ENCODE measurements at places on chromosomes 3 and 15.

DNA sequence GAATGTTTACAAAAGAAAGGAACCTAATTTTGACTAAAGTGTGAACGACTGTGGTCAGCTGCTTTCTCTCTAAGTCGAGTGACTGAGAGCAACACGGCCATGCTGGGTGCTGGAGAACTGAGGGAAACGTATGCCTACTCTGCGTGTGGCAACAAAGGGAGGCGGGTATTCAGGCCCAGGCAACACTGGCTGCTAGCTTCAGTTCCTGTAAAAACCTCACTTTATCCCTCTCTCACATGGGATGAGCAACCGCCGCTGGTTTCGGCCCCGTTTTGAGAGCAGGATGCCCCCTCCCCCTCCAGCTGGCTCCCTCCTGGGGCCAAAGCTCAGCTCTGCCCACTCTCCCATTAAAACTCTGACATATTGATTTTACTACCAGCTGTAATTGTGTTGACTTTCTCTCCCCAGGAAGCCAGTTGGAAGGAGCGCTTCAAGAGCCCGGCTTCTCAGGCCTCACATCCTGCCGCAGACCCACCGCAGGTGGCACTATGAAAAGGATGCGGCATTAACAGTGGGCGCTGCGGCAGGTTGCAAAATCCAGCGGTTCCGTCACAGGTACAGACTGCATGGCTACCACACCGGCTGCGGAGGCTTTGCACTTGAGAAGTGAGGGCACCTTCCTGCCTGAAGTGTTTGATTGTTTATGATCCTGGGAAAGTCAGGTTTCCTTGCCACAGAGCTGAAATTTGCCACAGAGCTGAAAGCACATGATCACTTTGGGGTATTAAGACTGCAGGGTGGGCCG, 12.7 kb downstream of the PLXND1 start:
- peak; percentile 81 for DNase-seq

- DNase-seq = no peak
These were observed 145.0 kb upstream of the GAP43 start for GRCh38 chr3:115478359-115478758.

GRCh38 chr15:75136118-75136517, 65.6 kb upstream of the C15orf39 start:
- no peak for DNase-seq

- peak; percentile 70 for DNase-seq
These were observed 21.3 kb upstream of the SEC62 start for GRCh38 chr3:169945313-169945712.

- no peak for DNase-seq
These were observed 775.0 kb downstream of the DIPK2A start for GRCh38 chr3:144746631-144747030.

- DNase-seq = no peak
These were observed 3.0 kb downstream of the TEX264 start for GRCh38 chr3:51673802-51674654.

- peak; percentile 58 for DNase-seq
These were observed 12.0 kb downstream of the MRPL46 start for GRCh38 chr15:88454867-88455810.

- no peak for DNase-seq
These were observed 22.4 kb downstream of the ISG20 start for GRCh38 chr15:88661041-88661700.

- DNase-seq = no peak
These were observed 40.0 kb downstream of the SLC28A2 start for GRCh38 chr15:45291822-45292582.

DNA sequence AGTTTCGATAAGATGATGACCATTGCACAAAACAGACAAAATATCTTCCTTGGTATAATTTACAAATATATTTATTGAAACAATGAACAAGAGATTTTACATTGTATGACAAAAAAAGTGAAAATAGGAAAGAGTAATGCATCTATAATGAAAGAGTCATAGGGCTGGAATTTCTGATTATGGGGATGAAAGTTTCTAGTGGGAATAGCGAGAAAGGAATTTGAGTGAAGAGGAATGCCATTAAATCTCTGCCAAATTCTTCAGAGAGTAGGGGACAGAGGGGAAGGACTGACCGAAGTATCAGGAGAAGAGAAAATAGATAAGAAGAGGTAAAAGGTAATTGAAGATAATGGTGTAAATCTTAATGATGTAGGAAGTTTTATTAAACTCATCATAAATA, 125.4 kb downstream of the VGLL3 start:
- no peak for DNase-seq

GRCh38 chr3:194718079-194718478, 32.4 kb downstream of the FAM43A start:
- no peak for DNase-seq

GRCh38 chr3:111236836-111237713, 165.5 kb downstream of the NECTIN3 start:
- DNase-seq = no peak

- no peak for DNase-seq
These were observed 96.7 kb upstream of the PLXNA1 start for GRCh38 chr3:126886217-126886616.

GRCh38 chr3:18510947-18511346, 85.8 kb upstream of the SATB1 start:
- no peak for DNase-seq

- DNase-seq = peak; percentile 27
These were observed 17.8 kb upstream of the MAP4 start for GRCh38 chr3:48034000-48034516.

DNA sequence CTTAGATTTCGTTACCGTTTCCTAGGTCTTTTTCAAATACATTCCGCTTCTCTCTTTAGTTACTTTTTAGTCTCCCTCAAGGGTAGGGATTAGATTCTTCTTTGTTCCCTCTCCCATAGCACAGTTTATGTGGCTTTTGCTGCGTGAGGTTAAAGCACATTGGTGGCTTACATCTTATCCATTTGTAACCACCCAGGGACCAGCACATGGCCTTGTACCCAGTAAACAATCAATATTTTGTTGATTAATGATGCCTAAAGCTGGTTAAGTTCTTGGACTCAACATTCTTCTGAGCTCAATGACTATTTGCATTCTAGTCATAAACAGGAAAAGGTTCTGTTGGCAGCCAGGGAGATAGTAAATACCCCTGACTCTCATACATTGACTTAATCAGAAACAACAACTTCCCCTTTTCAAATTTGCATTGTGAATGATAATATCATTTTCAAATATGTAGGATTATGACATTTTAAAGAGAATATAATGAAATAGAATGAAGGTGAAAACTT, 60.2 kb downstream of the CACNA1D start:
- no peak for DNase-seq

- DNase-seq = no peak
These were observed 13.2 kb downstream of the ABTB1 start for GRCh38 chr3:127685708-127686511.

- DNase-seq = no peak
These were observed 1.1 kb downstream of the HDGFL3 start for GRCh38 chr15:83206526-83207008.

DNA sequence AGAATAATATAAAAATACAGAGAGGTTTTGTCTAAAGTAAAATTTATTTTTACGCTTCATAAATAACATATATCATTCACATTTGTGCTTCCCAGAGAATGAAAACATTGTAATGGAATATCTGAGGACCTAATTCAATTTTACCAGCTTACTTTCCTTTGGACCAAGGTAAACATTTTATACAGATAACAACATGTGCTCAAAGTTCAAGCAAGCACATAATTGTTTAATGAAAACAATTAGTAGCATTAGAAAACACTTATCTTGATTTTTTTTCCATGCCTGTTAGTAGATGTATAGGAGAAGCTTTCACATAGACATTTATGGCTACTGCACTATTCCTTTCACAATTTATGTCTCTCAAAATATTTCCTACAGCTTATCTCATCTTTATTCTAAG, 400.0 kb downstream of the ZIC1 start:
- no peak for DNase-seq

- no peak for DNase-seq
These were observed 295.6 kb downstream of the ZBBX start for GRCh38 chr3:167084545-167084944.

DNA sequence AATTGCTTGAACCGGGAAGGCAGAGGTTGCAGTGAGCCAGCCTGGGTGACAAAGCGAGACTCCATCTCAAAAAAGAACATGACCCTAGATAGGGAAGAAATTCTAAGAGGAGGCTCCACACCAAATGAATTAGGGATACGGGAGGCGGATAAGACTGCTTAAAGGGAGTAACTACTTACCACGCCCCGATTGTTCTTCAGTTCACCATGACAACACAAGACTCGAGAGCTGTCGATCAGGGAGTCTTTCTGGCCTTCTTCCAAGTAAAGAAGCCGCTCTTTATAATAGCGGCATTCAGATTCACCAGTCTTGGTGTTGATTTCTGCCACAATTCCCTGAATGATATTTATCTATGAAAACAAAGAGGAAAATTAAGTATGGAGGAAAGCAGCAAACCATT, 53.9 kb upstream of the TASOR start:
- DNase-seq = no peak

GRCh38 chr3:149243540-149243939, 21.9 kb upstream of the CP start:
- DNase-seq = no peak

DNA sequence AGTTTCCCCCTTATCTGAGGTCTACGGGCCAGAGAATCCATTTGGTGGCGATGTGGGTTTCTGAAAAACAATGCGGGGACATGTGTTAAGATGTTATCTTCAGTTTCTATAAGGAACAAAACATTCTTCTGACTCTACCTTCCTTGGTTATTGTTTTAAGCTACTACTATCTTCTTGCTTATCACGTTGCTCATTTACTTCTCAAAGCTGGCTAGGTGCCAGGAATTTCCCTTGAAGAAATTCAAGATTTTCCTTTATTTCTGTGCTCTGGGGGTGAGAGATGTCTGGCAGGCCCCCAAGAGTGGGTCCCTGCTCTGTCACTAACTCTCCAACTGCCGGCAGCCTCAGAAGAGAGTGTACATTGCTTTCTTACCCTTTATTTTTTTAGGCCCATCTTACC, 119.8 kb downstream of the RYR3 start:
- DNase-seq = no peak

- no peak for DNase-seq
These were observed 469.6 kb downstream of the SI start for GRCh38 chr3:164608554-164609276.

DNA sequence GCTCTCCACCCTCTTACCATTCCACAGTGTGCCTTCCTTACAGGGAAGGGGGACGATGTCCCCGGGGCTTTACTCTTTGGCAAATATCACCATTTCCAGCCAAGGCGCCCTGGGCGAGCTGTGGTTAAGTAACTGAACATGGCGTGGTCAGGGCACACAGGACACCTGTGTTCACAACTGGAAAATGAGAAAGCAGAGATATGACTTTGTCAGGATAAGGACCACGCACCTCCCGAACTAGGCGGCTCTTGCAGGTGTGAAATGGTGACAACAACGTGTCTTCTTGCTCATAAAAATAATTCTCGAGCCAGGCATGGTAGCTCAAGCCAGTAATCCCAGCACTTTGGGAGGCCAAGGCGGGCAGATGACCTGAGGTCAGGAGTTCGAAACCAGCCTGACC, 154.8 kb downstream of the LRRC28 start:
- no peak for DNase-seq

DNA sequence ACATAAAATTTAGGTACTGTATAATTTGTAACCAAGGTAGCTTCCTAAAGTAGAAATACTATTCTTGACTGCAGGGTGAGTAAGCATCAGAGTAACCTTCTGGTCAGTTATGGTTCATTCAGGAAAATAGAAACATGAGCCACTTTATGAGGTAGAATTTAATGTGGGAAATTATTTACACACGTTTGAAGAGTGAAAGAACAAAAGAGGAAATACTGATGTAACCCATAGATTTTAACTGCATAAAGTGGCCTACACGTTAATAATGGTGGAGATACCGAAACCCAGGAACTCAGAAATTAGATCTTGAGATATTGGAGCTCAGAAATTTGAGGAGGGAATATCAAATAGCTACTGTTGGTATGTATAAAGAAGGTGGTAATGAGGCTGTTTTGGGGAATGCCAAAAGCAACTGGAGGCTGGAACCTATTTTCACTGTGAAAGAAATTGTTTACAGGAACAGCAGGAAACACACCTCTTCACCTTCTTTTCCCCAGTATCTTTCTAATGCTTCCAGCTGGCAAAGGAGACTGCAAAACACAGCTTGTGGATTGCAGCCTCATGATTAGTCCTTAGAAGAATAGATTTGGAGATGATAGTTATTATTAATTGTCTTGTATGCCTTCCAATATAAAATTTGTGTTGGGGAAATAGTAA, 216.1 kb downstream of the DOCK3 start:
- DNase-seq = no peak

GRCh38 chr3:183927059-183927458, 42.4 kb upstream of the PARL start:
- DNase-seq = no peak

DNA sequence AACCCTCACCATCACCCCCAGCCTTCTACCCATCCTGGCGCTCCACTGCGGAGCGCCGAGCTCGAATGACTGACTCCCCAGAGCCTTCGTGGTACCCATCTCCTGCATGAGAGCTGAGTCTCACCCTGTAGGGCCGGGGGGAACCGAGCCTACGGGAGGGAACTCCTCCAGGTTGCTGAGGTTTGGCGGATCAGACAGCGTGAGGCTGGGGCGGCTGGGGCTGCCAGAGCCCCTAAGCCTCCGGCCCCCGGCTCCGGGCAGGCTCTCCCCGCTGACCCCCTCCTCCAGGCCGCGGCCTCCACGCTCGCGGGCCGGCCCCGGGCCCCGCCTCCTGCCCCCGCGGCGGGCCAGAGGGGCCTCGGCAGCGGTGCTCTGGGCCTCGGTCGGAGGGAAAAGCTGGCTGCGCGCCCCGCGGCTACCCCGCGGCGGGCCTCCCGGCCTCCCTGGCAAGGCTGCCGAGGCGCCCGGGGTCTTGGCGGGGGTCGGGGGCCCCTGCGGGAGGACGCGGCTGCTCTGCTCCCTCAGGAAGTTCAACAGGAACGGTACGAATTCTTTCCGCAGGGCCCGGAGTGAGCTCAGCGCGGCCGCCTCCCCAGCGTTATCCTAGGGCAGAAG, 643 bp downstream of the CDAN1 start:
- DNase-seq = peak; percentile 19

GRCh38 chr3:19947549-19948225, 790 bp downstream of the RAB5A start:
- DNase-seq = peak; percentile 54

DNA sequence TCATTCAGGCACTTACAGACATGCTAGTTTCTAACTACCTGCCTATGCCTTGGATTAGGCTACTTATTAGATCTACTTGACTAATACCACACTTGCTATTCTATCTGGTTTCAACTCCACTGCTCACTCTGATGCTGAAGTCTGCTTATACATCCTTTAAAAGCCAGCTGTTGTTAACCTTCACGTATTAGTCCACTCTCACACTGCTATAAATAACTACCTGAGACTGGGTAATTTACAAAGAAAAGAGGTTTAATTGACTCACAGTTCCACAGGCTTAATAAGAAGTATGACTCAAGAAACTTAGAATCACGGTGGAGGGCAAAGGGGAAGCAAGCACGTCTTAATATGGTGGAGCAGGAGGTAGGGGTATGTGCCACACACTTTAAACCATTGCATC, 47.7 kb upstream of the ANKRD28 start:
- no peak for DNase-seq

- no peak for DNase-seq
These were observed 7.1 kb upstream of the HCN4 start for GRCh38 chr15:73375755-73376305.

All from activated CD4-positive, alpha-beta T cell treated with anti-CD3 and anti-CD28 coated beads, Interleukin-2, Interleukin-6, amounts not matched to agents 100 ng/mL and 50 ng/mL, durations not matched to agents 16 hours and 8 hours (primary cell).